ENCODE measurements at places on chromosomes 2 and 18. TPM values are rescaled to one million over a fixed set of nuclear protein-coding genes. Genes with fewer than 3 reads are reported as not detected.

EFHD1 gene
- 25.9 TPM for total RNA-seq

DNA sequence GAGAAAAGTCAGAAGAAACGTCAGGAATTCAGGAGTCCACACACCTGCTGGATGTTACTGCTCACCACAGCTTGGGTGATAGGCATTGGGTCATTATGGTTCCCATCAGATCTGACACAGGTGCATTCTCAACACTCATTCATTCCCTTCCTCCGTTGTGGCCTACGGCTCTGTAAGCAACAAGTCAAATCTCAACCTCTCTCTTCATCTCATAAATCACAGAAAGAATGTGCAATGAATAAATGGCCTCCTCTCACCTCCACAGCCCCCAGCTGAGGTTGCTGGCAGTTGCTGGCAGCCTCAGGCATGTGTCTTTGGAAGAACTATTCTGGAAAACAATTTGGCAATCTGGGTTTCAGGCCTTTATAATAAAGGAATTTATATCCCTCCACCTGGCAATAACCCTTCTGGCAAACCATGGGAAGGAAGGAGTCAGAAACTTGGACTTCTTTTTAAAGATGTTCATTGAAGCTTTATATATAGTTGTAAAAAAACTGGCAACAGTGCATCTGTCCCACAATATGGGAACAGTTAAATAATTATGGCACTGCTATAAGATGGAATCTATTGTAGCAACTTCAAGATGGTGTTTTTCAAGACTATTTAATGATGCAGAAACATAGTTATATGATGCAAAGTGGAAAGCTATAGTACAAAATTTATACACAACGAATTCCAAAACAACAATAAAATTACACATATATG, 175.4 kb downstream of the ANAPC1 start:
- no peak for DNase-seq

CD207 gene
- not detected for total RNA-seq

NLRC4 gene
- total RNA-seq, result 0.61 TPM

DNA sequence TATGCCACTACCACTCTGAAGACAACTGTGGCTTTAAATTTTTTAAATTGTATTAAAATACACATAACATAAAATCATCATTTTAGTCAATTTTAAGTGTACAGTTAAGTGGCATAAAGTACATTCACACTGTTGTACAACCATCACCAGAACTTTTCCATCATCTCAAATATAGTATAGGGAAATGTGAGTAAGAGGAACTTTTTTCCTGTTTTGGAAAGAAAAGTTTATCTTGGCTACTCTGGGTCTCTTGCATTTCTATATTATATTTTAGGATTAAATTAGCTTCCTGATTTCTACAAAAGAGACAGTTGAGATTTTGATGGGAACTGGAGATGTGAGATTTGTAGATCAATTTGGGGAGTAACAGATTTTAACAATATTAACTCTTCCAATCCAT, 3.3 kb downstream of the TPGS2 start:
- no peak for DNase-seq

DNA sequence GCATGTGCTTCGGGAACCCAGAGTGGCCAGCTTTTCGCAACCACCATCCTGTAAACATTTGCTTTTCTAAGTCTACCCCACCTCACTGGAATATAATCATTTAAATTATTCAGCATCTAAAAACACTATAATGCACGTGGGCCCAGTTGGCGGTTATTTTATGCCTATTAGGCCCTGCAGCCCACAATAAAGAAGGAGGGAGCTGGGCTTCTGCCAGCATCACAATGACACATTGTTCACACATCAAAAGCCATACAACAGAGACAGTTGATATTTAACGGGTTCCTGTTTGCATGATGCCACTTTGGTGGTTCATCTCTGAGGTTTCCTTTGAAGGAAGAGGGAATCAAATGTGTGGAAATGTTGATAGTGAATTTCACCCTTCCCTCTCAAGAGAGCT, 916.0 kb upstream of the CELF4 start:
- DNase-seq, result no peak

GRCh38 chr2:241675885-241676284, 10.7 kb downstream of the DTYMK start:
- DNase-seq, result no peak

DNA sequence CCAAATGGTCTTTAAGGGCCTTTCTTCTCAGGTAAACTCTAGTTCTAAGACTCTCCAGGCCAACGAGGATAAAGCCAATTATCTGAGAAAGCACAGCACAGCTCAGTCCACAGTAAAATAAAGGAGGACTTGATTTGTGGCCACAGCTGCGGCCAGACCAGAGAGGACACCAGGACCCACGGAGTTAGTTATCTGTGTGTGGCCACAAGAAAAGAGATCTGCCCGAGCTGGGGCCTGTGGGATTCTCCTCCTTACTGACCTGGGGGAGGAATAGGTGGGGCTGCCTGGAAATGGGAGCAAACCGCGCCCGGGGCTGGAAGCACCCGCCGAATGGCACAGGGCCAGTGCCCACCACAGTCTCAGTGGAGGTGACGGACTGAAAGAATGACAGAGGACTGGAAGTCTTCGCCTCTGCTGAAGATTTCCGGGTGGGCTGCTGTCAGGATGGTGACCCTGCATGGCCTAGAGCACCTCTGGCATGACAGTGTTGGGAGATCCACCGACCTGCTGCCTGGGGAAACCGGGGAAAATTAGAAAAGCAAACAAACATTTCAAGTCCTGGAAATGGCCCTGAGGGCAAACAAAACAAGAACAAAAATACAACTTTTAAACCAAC, 13.3 kb downstream of the PROC start:
- DNase-seq, result no peak

GRCh38 chr18:36058674-36059073, 8.7 kb downstream of the RPRD1A start:
- DNase-seq, result no peak

UGT1A10 gene
- not detected for total RNA-seq

ACADL gene
- 4.4 TPM for total RNA-seq

- peak; percentile 42 for DNase-seq
These were observed 101.6 kb downstream of the SPTBN1 start for GRCh38 chr2:54557601-54558187.

UGT1A3 gene
- not detected for total RNA-seq

ANO7 gene
- total RNA-seq, result 0.21 TPM

SLC35F5 gene
- 191 TPM for total RNA-seq
